A172 (cell line): ENCODE measurements at places on chromosomes 11 and 22. TPM values are rescaled to one million over a fixed set of nuclear protein-coding genes. Genes with fewer than 3 reads are reported as not detected.

DNA sequence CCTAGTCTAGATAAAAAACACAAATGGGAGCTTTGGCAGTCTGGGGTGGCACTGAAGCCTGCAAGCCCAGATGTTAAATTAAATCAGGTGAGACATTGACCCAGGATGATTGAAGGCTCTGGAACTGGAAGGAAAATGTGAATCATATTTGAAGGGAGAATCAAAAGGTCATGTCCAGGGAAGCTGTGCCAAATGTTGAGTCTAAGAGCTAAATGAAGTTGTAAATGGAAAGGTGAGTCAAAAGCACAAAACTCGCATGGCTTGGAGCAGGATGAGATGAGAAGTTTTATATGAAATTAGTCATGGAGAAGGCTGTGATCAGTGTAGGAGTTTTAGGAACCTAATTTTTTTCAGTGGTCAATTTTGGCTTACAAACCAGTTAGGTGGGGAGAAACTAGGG is 301.1 kb downstream of the BLID start:
- no peak for DNase-seq

- no peak for DNase-seq
Measured at GRCh38 chr11:121514432-121515334, 61.9 kb upstream of the SORL1-AS1 start.

FLRT1 gene
- not detected in 2 replicates for total RNA-seq

DNA sequence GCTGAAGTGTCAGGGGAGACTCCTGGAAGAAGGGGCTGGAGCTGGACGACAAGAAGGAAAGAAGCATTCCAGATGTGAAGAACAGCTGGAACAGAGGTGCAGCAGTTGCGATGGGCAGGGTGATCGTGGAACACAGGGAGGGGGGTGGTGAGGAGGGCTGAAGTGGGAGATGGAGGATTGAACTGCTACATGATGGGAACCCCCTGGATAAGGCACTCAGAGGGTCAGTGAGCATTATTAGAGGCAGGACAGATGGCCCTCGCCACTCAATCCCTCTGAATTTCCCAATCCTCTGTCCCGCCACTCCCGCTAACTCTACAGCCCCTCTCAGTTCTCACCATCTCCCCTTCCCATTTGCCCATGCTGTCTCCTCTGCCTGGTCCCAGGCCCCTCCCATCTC is 14.0 kb downstream of the SERPINH1 start:
- no peak for DNase-seq

GRCh38 chr11:70504246-70505020 is 106.1 kb downstream of the CTTN start:
- DNase-seq = no peak

DNA sequence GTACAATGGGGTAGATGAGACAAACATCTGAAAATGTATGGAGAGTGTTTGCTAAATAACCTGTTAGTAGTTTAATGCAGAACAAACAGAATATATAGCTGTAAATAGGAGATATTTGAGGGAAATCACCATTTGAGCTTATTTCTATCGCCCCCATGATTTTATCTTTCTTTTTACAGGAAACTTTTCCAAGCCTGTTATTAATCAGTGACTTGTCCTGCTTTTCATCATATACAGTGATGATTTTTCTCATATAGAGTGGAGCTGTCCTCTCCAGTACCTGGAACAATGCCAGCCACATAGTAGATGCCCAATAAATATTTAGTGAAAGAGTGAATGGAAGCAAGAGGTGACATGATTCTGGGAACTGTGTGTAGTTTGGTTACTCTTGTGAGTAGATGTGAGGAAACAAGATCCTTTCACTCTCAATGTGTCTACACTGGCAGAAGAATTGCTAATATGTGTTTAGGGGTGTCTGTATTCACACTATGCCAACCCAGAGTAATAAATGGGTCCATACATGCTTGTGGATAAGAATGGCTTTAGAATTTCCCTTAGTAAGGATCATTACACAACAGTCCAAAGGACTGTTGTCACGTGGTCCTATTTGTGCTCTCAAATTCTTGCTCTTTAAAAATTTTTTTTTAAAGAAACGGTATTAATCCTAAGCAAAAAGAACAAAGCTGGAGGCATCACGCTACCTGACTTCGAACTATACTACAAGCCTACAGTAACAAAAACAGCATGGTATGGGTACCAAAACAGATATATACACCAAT is 2.3 kb upstream of the PTS start:
- DNase-seq = no peak

- no peak for DNase-seq
Measured at GRCh38 chr11:128915149-128915521, 24.0 kb downstream of the KCNJ5 start.

GRCh38 chr11:14058061-14058460 is 95.5 kb downstream of the SPON1 start:
- DNase-seq = no peak

DNA sequence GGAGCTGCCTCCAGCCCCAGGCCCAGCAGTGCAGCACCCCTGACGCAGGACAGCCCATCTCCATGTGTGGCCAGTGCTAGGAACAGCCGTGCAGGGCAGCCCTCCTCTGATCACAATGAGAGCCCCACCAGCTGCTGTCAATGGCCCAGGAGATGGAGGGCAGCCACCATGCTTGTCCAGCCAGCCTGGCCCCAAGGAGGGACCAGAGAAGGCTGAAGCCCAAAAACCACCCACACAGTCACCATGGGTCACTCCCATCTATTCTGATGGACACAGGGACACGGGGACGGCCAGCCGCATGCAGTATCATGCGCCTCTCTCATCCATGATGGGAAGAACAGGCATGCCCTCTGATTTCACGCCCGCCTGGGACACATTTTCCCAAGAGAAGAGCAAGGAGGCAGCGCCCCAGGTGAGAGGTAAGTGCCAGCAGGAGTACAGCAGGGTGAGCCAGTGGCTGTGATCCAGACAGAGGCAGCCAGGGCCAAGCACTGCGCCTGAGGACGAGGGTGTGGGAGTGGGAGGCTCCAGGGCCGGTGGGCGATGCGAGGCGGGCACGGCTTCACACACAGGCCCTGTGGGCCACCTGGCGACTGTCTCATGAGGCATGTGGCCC is 33.6 kb upstream of the GNB1L start:
- no peak for DNase-seq

- DNase-seq = peak; percentile 86
Measured at GRCh38 chr11:100739666-100740065, 52.6 kb downstream of the ARHGAP42 start.

DNA sequence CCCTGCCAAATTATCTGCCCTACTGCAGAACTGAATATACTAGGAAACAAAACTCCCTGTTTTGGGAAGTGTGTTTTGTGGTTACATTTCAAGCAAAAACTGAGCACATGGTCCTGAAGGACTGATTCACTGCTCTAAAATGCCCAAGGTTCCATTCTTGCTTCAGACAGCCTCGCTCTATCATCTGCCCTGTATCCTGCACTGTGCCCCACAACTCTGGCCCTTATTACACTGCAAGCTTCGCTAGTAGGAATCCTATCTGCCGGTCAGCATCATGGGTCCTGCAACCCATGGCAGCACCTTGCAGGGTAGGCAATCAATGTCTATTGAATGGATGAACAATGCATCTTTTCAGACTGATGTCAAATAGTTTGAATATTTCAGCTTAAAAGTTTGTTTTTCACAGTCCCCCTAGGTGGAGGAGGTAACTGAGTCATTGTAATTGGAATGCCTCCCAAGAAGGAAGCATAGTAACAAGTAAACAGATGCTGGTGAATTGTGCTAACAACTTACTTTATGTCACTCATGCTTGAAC is 21.3 kb downstream of the LAYN start:
- DNase-seq = peak; percentile 61

DNA sequence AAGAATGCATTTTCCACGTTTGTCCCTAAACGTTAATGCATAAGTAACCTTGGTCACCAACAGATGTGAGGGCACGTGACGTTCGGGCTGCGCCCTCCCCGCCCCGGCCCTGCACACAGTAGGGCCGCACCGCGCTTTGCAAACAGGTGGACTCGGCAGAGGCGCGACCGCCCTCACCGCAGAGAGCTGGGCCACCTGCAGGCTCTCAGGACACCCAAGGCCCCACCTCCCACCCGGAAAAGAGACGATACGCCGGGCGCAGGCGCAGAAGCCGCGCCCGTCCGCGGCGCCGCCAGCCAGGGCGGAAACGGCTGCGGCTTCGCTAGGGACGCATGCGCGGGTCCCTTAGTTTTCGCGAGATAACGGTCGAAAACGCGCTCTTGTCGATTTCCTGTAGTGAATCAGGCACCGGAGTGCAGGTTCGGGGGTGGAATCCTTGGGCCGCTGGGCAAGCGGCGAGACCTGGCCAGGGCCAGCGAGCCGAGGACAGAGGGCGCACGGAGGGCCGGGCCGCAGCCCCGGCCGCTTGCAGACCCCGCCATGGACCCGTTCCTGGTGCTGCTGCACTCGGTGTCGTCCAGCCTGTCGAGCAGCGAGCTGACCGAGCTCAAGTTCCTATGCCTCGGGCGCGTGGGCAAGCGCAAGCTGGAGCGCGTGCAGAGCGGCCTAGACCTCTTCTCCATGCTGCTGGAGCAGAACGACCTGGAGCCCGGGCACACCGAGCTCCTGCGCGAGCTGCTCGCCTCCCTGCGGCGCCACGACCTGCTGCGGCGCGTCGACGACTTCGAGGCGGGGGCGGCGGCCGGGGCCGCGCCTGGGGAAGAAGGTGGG is at the start of gene FADD:
Gene FADD (plus strand): TSS at position 377 of the 831 bp plus-strand sequence. CDS start 164 bp downstream, at position 541.
- peak; percentile 93 for DNase-seq

DNA sequence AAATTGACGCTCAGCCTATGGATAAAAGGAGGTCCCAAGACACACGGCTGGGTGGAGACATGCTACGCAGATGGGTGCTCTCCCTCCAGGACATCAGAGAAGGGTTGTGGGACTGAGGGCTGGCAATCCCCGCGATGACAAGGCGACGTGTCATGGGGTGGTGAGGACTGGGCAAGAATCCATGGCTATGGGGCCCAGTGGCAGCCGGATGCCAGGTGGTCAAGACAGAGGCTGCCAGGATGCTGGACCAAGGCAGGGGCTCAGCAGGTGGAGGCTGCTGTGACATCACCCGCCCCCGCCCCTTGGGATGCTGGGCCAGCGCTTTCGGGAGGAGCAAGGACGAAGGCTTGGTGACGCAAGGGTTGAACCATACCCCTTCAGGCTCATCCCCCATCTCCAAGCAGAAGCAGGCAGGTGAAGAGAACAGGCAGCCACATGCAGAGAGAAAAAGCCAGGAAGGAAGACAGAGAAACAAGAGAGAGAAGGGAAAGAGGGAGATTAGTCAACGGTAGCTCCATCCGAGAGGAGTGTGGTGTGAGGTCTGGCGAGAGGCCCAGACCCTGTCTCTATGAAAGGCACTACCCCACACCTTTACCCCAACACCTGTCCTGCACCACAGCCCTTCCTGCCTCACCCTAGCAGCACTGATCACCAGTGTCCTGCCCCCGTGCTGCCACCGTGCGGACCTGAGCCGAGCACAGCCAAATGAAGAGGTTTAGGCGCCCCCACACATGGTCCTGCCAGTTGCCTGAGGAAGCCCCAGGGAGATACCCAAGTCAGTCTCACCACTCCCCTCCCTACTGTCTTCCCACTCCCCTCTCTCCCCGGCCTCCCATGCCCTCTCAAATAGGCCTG is 24.1 kb upstream of the RASL10A start:
- peak; percentile 46 for DNase-seq

TEX54 gene
- not detected in 2 replicates for total RNA-seq

DNA sequence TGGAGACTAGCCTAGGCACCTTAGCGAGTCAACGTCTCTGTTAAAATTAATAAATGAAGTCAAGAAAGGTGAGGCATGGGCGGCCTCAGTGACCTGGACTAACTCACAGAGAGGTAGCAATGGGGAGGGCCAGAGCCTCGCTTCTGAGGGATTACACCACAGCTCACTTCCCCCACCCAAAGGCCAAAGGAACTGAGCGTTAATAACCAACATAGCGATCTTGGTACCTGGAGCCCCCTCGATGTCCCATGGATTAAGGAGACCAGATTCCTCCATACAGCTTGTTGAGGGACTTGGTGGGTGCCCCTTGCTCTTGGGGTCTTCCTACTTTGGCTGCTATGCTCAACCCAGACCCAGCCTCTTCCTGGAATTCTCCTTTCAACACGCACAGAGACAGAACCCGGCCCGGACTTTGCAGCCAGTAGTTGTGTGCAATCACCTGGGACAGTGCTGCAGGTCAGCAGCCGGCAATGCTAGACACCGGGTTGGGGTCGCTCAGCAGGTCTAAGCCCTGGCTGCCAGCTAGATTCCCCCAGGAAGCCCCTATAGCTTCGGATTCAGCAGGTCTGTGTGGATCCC is 70.6 kb downstream of the BCR start:
- DNase-seq = no peak

APOA4 gene
- not detected in 2 replicates for total RNA-seq

DNA sequence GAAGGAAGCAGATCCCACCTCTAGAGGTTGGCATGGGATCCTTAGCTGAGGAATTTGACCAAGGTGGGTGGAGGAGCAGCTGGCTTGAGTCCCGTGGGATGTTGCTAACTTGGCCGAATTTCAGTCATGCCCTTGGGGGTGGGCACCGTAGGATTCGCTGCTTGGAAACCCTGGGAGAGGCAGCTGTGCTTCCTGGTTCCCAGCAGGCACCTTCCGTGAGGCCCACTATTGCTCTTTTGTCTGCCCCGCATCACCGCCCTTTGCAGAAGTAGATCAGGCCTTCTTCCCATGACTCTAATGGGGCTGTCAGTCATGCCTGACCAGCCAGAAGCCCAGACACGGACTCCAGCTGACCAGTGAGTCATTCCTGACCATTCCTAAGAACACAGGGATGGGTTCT is 292.3 kb upstream of the SYN3 start:
- no peak for DNase-seq

GRCh38 chr22:50276143-50276542 is 6.0 kb upstream of the MAPK11 start:
- no peak for DNase-seq

- peak; percentile 52 for DNase-seq
Measured at GRCh38 chr11:17473071-17473744, 3.4 kb downstream of the ABCC8 start.

GRM5 gene
- not detected in 2 replicates for total RNA-seq

DNA sequence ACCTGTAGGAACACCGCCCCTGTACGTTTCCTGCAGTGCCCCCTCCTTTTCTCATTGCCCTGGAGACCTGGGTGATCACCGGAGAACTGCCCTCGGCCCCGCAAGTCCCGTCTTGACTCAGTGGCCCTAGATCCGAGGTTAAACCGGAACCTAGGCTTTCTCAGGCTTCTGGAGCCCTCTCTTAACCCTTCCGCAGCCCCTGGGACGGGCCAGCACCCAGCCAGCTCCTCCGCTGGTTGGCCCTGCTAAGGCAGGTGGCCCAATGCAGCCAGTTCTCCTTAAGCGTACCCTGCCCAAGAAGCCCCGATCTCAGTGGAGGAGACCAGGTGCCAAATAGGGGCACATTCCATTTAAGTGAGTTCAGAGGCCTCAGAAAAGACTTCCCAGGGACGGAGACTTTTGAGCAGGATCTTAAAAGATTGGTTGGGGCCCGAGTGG is 776 bp downstream of the NLRX1 start:
- DNase-seq = peak; percentile 9

RCE1 gene
- 26.7 and 27.2 TPM in 2 replicates for total RNA-seq
